ENCODE measurements at places on chromosomes 6 and 20. TPM values are rescaled to one million over a fixed set of nuclear protein-coding genes. Genes with fewer than 3 reads are reported as not detected.
A peak's percentile ranks its signal among the peaks of the same experiment; 100 is the strongest.

DNA sequence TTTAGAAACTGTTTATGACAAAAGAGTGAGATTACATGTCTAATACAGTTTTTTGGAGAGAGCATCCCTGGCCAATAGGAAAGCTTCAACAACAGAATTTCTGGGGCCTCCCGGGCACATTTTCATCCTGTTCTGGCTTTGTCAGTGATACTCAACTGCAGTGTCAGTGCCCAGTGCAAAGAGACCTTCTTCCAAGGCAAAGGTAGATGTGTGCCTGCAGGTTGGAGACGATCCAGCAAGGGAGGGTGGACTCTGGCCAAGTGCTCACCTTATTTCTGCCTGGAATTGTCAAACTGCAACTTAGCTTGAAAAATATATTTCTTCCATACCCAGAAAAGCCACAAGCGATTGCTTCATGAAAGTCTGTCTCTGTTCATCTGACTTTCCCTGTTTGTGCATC is 211.6 kb upstream of the SNX9 start:
- DNase-seq, result no peak

The RGS17 gene
- total RNA-seq, result 3.2 TPM

- DNase-seq, result no peak
Measured at GRCh38 chr20:38208523-38208922, 43.5 kb upstream of the TGM2 start.

DNA sequence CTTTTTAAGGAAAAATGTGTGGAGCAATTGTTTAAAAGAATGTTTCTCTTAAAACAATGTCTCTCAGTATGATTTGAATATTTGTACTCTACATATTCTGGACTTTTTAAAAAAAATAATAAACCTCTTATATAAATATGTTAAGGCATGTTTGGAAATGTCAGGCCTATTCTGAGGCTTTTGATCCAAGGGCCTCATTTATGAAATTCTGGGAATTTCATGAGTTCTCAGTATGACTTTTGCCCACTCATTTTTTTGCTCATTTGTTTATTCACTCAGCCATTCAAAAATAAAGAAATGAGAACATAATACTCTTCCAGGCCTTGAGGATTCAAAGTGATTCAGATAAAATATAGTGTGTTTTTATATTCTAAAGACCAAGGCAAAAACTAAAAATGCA is 60.4 kb downstream of the DOK5 start:
- no peak for DNase-seq

DNA sequence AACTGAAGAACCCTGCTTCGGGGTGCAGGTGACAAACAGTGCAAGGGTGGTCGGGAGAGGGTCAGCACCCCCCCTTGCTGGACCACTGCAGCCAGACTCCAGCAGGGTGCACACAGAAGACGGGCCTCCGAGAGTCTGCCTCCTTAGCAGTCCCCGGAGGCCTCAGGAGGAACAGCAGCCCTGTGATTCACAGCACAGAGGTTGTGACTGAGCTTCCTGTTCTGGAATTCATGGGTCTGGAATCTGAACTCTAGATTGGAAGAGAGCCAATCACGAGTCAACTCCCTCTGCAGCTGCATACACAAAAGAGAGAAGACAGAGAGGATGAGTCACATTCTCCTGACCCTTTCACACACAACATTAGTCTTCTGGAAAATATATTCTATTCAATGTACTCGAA is 249.0 kb upstream of the OPRM1 start:
- peak; percentile 78 for DNase-seq

The RHAG gene
- total RNA-seq, result not detected

DNA sequence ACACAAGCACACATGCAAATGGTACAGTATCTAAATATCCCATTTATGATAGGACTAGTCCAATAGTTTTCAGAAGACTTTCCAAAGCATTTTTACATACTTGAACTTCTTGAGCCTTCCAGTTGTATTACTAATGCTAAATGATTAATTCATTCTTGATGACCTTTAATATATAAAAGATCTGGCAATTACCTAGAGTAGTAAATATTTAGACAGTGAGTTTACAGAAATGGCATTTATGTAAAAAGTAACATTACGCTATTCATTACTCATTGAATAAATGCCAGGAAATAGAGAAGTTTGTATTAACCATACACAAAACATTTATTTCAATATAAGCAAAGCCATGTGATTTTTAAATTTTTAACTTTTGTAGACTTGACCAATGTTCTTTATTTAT is 158.8 kb downstream of the DST start:
- DNase-seq, result no peak

- DNase-seq, result no peak
Measured at GRCh38 chr6:134427721-134428120, 109.8 kb upstream of the SGK1 start.

The MDFI gene
- 5.0 TPM for total RNA-seq

The ESR1 gene
- not detected for total RNA-seq

- DNase-seq, result no peak
Measured at GRCh38 chr6:123994168-123994567, 190.5 kb downstream of the NKAIN2 start.

DNA sequence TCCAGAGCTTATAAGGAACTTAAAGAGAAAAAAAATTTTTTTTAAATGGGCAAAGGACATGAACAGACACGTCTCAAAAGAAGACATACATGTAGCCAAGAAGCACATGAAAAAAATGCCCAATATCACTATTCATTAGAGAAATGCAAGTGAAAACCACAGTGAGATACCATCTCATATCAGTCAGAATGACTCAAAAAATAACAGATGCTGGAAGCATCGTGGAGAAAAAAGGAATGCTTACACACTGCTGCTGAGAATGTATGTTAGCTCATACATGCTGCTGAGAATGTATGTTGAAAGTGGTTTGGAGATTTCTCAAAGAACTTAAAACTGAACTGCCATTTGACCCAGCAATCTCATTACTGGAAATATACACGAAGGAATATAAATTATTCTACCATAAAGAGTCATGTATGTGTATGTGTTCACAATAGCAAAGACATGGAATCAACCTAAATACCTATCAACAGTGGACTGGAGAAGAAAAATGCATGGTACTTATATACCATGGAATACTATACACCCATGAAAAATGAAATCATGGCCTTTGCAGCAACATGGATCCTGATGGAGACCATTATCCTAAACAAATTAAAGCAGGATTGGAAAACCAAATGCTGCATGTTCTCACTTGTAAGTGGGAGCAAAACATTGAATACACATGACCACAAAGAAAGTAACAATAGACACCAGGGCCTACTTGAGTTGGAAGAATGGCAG is 5.2 kb downstream of the OR11A1 start:
- DNase-seq, result peak; percentile 1

GRCh38 chr6:147949981-147950622 is 392.5 kb upstream of the SASH1 start:
- DNase-seq, result no peak

All from RPMI7951 (cell line).